NT2/D1 (cell line): ENCODE measurements at places on chromosomes 16 and 17.

DNA sequence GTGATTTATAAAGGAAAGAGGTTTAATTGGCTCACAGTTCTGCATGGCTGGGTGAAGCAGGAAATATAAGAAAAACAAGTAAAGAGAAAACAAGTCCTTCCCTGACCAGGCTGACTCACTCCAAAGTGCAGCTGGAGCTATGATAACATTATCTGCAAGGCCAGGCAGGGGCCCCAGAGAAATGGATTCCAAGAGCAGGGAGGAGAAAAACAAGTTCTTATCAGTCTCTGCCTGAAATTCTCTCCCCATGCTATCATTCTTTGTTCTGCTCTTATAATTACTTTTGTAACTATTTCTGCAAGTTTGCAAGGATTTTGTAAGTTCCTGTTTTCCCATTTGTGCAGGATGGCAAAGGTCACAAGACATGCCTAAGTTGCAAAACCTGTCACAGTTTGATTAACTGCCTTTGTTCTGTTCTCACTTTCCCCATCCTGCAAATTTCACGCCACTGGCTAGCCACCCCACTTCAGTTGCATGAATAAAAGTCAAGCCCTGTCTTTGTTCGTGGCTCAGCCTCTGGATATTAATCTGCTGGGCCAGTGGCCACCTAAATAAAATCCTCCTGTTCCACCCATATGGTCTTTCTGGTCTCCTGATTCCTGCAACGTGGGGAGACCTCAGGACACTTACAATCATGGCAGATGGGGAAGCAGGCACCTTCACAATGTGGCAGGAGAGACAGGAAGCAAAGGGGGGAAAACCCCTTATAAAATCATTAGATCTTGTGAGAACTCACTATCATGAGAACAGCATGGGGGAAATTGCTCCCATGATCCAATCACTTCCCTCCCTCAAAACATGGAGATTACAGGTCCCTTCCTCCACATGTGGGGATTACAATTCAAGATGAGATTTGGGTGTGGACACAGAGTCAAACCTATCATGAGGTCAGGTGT is 13.1 kb downstream of the ABCA9 start:
- DNase-seq = no peak

- DNase-seq = no peak
Measured at GRCh38 chr16:70688246-70688742, 2.4 kb upstream of the MTSS2 start.

GRCh38 chr17:47708864-47709541 is 15.0 kb downstream of the TBKBP1 start:
- no peak for DNase-seq

DNA sequence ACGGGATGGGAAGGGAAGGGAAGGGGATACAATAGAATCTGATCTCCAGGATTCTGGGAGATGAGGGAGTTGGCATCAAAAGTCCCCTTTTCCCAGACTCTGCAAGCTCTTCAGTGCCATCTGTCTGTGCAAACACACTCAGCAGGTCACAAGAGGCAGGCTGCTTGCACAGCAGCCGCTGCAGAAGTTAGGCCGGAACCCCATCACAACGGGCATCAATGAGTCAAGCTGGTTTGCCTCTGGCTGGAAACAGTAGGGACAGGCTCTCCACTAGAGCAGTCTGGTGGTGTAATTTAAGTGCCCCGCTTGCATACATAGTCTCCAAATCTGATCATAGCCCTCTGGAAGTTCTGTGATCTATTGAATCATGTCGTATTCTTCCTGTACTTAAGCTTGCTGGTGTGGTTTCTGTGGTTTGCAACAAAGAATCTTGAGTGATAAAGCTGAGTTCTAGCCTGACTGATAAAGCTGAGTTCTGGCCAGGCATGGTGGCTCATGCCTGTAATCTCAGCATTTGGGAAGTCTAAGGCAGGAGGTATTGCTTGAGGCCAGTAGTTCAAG is 33.7 kb upstream of the KDM8 start:
- no peak for DNase-seq

DNA sequence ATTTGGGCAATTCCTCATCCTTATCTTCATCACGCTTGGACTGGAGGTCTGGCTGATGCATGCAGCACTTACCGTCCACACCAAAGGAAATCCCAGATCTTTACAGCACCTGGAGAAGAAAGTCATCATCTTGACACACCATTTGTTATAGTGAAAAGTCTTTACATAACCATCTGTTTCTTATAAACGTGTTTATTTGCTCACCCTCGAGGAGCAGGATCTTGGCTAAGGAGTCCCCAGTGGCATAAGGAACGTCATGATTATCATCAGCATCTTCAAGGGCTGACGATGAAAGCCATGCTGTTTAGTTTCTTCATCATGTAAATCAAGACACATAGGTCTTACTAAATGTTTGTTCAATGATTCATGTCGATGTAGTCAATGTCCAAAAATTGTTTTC is 248.8 kb upstream of the ELAC2 start:
- DNase-seq = no peak

GRCh38 chr16:81688182-81688581 is 90.9 kb upstream of the PLCG2 start:
- DNase-seq = no peak

DNA sequence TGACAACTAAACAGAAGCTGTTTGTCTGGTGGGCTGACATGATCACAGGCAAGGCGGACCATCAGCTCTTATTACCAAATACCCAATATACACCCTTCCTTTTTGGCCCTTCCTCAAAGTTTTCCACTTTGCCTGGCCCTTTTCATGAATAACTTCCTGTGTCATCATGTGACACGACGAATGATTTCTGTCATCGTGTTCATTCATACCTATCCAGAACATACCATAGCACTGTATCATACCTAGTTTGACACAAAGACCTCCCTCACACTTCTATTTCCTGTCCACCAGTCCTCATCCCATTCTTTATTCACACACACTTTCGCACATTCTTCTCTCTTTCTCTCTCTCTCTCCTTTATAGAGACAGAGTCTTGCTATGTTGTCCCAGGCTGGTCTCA is 131.8 kb downstream of the STX8 start:
- DNase-seq = no peak

GRCh38 chr17:76026714-76027158 is 370 bp downstream of the EVPL start:
- no peak for DNase-seq

DNA sequence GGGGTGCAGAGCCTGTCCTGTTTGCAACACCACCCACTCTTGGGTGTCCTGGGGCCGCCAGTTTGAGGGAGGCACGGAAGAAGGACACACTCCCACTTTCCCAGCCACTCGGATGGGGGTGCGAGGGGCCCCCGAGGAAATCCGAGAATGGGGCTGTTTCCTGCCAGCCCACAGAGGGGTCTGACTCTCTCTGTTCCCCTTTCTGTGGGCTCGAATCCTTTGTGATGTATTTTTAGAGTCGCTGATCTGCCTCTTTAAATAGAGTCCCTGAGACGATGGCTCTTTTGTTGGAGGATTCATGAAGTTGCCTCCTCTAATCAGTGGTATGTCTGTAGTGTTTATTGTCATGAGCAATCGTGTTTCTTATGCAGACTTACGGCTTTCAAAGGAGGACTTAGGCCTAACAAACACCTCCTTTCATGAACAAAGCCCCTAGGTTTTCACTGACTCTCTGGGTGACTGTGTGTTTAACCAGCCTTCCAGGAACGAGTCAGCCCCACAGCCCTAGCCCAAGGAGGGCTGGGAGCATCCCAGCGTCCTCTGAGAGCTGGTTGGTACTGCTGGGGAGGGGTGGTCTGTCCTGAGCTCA is 29.1 kb downstream of the CIBAR2 start:
- peak; percentile 96 for DNase-seq

DNA sequence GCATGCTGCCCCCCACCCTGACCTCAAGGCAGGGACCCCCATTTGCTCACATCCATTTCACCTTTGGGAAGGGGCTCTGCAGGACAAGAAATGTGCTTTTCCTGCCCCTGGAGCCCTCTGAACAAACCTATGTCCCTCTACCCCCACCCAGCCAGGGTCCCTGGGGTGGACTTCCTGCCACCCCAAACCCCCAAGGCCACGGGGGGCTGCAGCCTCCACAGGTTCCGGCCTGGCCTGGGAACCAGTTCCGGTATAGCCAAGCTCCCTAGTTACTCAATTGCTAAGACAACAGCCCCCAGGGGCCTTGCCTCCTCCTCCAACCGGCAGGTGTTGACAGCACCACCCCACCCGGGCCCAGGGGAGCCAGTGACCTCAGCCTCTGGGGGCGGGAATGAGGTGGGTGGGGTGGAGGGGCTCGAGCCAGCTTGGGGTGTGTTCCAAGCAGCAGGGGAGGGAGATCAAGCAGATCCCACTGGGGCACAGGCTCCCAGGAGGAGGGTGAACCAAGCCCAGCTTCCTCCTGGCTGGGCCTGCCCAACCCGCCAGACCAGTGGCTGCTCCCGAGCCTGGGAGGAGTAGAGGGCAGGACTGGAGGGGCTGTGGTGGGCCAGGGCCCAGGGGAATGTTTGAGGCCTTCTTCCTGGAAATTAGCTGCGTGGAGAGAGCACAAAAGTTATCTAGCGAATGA is 6.6 kb downstream of the PNMT start:
- DNase-seq = no peak

DNA sequence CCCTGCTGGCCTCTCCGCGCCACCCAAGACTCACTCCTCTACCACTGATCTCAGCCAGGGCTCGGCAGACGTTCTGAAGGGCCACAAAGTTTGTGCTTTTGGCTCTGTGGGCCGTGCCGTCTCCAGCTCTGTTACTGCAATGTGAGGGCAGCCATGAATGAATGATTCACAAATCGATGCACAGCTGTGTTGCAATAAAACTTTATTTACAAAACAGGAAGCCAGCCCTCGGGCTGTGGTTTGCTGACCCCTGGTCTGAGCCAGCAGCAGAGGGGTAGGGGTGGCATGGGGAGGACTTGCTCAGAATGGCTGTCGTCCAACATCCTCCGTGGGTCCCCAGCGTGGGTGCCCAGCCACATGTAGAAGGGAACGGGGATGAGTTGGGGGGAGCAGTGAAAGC is 63.0 kb upstream of the PVALEF start:
- DNase-seq = no peak

GRCh38 chr16:67580202-67580601 is 17.9 kb downstream of the CTCF start:
- DNase-seq = no peak

- DNase-seq = no peak
Measured at GRCh38 chr16:31499928-31500327, 8.3 kb downstream of the RUSF1 start.

- no peak for DNase-seq
Measured at GRCh38 chr17:36625188-36625587, 23.8 kb downstream of the MRM1 start.
